ENCODE measurements at places on chromosomes 1 and 21. TPM values are rescaled to one million over a fixed set of nuclear protein-coding genes. Genes with fewer than 3 reads are reported as not detected.

DNA sequence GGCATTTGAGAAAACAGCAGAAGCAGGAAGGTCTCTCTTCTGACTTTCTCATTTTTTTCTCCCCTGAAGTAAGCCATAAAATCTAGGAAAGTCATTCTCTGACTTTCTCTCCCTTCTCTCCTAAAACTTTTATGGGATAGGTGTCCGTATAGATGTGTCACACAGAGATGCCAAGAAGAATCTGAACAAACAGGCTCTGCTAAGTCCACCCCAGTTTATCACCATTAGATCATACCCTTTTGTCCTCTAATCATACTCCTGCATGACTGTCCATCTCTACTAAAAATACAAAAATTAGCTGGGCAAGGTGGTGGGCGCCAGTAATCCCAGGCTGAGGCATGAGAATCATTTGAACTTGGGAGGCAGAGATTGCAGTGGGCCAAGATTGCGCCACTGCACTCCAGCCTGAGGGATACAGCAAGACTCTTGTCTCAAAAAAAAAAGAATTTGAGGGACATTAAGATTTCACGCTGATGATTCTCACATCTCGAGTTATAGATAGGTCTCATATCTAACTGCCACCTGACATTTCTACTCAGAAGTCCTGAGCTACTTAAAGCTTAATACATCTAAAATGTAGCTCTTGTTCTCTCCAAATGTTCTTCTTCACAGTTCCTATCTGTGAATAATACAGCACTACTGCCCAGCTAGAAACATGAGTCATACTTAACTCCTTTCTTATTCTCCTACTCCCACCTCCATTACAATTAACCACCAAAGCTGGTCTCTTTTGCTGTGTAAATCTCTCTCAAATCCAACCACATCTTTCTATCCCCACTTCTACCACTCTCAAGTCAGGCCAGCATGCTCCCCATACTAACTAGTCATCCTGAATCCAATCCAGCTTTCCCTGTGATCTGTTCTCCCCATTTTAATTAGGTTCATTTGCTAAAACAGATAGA is 47.7 kb downstream of the ZNF644 start:
- DNase-seq, result peak; percentile 41

GRCh38 chr1:243281672-243282071 is 25.8 kb downstream of the SDCCAG8 start:
- no peak for DNase-seq

FAAH gene
- 0.42 TPM for total RNA-seq

TIAM1 gene
- total RNA-seq, result not detected

DNA sequence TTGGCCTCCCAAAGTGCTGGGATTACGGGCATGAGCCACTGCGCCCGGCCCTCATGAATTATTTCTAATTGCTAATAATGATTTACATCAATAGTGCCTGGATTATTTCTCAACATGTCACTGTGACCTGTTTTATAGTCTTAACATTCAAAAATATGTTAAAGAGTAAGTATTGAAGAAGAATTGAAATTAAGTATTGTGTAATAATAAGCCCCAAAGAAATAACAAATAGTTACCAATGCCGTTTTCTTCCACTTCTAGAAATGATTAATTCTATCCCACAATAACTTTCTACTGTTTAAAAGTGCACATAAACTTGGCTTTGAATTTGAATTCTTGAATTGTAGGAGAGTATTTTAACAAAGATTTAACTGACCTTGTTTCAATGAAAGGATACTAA is 19.5 kb downstream of the SPATA17 start:
- no peak for DNase-seq

CHIA gene
- not detected for total RNA-seq

DNA sequence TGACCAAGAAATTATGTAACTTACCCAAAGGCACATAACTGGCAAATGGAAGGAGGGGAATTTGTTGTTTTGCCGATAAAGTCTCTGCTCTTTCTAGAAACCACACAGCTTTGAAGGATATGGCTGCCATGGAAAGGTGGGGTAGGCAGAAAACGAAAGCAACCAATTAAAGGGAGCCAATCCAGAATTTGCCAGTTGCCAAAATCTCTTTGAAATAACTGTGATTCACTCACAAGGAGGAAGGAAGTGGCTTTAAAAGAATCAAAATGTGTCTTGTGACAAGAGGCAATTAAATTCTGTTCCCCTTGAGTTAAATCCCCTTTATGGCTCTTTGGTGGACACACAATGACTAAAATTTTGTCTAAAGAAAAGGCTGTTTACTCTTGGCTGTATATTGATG is 61.2 kb upstream of the CCDC190 start:
- DNase-seq, result no peak

DNA sequence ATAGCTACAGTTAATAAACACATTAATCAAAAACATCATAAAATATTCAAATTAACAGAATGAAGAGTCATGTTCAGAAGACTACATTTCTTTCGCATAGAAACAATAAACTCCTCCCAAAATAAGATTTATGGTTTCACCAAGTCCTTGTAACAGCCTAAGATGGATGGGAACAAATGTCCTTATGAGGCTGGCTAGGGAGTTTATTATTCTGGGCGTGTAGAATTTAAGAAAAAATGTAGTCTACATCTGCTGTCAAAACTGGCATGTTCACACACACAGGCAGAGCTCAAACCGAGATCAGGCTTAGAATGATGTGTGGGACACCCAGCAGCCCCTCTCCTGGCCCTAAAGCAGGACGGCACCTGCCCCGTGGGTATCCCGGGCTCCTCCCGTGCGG is 101.1 kb downstream of the NPHP4 start:
- no peak for DNase-seq

- no peak for DNase-seq
Observed at GRCh38 chr1:206769304-206769731, 1.3 kb upstream of the IL19 start.

COL11A1 gene
- 356 TPM for total RNA-seq

CNKSR1 gene
- total RNA-seq, result 0.31 TPM

ADAMTSL4 gene
- 35.9 TPM for total RNA-seq

GRCh38 chr1:196779093-196779492 is 4.5 kb downstream of the CFHR3 start:
- no peak for DNase-seq

DNA sequence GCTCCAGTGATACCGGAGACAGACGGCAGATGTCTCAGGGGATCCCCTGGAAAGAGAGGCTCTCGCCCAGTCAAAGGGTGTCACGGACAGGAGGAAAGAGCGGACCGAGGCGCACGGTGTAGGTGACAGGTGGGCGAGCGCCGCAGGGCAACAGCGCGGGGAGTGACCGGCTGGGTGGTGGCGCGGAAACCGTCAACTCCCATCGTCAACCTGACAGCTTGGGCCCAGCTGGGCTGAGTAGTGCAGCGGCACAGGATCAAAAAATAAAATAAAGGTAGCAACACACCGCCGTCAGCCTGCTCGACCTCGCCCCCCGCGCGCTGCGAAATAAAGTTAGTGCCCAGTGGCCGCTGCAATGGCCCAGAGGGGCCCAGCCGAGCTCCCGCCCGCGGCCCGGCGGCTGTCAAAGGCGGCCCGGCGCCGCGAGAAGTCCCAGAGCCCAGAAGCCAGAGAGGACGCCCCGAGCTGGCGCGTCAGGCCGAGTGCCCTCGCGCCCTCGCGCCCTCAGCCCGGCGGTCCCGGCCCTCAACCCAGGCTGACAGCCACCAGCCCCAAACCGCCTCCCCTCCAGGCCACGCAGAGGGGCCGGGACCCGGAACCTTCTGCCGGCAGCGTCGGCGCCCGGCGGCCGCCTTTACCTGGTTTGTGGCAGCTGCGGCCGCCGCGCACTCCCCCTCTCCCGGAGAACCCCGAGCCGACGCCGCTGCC is at the start of gene LYST:
Gene LYST (minus strand): TSS at position 702 of the 708 bp plus-strand sequence. CDS start 36,489 bp downstream, outside the sequence.
- peak; percentile 62 for DNase-seq

- no peak for DNase-seq
Observed at GRCh38 chr1:217617126-217617525, 13.8 kb downstream of the GPATCH2 start.

UBL4B gene
- 1.5 TPM for total RNA-seq

DNA sequence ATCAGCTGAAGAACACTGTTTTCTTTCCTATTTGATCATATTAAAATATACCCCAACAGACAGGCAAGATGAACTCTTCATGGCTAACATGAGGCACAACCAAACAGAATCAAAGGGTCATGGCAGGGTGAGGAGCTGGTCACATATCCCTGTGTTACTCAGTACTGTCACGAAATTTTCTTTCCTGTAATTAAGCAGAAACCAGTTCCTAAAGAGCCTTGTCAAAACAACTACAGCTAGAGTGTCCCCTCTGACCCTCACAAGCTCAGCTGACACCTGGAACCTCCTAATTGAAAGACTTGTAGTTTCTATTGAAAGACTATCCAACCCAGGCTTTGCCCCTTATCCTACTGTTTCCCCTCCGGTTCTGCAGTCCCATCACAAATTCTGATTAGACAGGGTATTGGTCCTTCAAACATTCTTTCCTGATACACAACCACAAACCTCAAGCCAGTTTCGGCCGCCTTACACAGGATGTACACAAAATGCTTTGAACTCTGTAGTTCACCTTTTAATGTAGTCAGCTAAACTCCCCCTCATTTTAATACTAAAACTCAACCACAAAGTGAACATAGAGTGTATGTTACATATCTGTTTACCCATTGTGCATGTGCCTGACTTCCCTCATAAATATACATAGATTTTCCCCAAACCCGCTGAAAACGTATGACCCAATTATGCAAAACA is 651.9 kb downstream of the MRPL39 start:
- no peak for DNase-seq

DNA sequence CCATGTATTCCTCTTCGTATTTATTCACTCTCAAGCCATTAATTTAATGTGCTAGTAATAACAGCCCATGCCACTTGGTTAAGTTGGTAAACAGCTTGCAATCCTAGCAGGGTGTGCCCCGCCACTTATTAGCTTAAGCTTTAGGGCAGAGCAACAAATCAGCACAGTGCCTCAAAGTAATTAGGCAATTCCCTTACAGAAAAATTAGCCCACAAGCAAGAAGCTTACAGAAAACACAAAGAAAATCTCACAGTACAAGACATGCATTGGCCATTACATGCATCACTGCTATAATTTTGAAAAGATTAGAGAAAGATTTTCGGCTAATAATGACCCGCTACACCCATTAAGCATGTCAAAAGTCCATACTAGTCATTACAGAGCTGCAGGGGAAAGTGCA is 47.6 kb downstream of the TGFB2 start:
- DNase-seq, result no peak

DNA sequence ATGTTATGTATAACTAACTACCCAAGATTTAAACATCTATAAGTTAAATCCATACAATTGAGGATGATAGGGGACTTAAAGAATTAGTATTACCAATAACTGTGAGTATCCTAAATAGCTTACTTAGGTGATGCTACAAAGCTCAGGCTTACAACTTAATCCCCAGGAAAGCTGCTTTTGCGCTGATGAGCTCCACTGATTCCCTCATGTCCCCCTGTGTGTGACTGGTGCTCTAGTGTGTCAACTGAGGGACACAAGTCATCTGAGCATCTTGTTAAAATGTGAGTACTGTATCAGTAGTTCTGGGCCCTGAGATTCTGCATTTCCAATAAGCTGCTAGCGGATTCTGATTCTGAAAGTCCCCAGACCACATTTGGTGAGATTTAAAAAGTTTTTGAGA is 1458.8 kb downstream of the MRPL39 start:
- no peak for DNase-seq

C8B gene
- total RNA-seq, result not detected

- peak; percentile 71 for DNase-seq
Observed at GRCh38 chr1:85550784-85551516, 29.6 kb upstream of the CCN1 start.

DNA sequence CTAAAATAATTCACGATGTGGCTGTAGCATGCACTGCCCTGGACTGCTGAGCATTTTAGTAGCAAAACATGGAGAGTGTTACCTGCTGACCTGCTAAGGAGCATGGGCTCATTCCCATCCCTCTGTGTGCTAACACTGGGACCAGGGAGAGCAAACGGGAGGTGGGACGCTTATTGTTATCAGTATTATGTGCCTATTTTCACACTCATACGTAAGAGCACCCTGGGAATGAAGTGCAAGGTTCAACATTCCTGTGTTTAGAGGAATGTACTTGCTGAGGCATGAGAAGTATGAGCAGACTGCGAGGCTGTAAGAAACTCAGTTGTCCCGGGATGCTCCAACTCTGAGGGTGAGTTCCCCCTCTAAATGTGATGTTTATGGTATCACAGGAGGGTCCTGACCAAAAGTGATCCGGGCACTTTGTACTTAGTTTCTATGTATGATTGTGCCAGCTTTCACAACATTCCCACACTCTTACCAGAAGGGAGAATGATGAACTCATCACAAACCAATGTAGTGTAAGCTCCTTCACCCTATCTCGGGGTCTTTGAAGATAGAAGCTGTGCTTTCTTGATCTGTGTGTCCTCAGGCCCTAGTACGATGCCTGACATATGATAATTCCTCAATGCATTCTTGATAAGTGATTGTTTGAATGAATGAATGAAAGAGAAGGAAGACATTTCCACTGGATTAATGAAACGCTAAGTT is 164.8 kb downstream of the KCNJ6 start:
- DNase-seq, result no peak

GRCh38 chr21:41521489-41522027 is 13.6 kb upstream of the TMPRSS2 start:
- no peak for DNase-seq

NLRP3 gene
- total RNA-seq, result 4.5 TPM

LRRC47 gene
- total RNA-seq, result 39.1 TPM

- no peak for DNase-seq
Observed at GRCh38 chr21:15820852-15821379, 91.1 kb downstream of the USP25 start.

DNA sequence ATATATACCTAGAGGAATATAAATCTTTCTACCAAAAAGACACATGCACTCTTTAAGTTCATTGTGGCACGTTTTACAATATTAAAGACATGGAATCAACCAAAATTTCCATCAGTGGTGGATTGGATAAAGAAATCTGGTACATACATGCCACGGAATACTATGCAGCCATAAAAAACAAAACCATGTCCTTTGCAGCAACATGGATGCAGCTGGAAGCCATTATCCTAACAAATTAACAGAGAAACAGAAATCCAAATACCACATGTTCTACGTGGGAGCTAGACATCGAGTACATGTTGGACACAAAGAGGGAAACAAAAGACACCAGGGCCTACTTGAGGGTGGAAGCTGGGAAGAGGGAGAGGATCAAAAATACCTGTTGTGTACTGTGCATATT is 33.0 kb upstream of the B3GALT2 start:
- DNase-seq, result no peak

CCT8 gene
- total RNA-seq, result 261 TPM

TNNI3K gene
- not detected for total RNA-seq

- no peak for DNase-seq
Observed at GRCh38 chr1:178189814-178190213, 95.9 kb downstream of the RASAL2 start.

All from HFFc6 (cell line).